Stimulated activated CD4-positive, alpha-beta T cell treated with anti-CD3 and anti-CD28 coated beads, Interleukin-1b, Interleukin-23, amount 100 ng/mL, for 48 hours (primary cell): ENCODE measurements at places on chromosomes 3 and 15.

DNA sequence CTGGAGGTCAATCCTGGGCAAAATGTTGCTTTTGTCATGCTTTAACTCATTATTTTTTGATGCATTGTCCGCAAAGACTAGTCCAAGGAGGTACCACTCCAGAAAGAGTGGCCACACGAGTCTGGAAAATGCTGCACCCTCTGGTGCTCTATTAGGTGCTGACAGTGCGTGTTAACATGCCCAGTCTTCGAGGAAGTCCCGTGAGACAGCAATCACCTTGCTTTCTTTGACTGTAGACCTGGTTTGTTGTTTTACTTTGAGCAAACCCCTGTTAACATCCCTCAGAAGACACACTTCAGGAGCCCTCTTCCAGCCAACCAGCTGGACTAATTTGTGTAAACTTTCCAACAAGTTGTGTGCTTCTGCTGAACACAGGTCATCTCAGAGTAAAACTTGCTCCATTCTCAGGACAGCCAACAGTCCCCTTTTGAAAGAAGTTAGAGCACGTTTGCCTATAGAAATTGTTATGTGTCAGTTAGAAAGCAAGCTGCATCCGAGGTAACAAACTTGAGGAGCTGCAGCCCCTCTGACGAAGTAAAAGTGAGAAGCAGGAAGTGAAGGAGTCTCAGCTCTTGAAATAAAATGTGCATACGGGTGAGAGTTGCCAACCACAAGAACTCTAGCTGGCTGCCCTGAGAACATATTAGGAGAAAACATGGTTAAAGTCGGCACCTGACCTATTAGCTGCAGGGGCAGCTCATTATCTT is 205.0 kb downstream of the LPP start:
- peak; percentile 22 for DNase-seq

- peak; percentile 81 for DNase-seq
These were observed 103.7 kb downstream of the FRMD4B start for GRCh38 chr3:69282181-69282580.

DNA sequence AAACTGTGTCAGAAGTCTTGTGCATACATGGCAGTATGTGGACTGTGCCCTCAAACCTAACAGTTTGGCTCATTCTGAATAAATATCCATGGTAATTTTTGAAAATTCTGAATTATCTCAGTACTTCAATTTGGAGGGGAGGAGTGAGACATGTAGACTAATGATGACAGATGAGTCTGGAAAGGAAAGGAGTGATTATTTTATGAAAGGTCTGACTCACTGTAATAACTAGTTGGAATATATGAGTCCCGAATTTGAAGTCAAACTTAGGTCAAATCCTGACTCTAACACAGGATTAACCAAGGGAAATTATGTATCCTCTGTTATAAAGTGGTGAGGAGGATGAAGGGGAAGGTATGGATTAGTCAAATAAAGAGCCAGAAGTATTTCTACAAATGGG is 38.6 kb downstream of the SUCNR1 start:
- no peak for DNase-seq

- no peak for DNase-seq
These were observed 33.5 kb downstream of the TUSC7 start for GRCh38 chr3:116743062-116743461.

DNA sequence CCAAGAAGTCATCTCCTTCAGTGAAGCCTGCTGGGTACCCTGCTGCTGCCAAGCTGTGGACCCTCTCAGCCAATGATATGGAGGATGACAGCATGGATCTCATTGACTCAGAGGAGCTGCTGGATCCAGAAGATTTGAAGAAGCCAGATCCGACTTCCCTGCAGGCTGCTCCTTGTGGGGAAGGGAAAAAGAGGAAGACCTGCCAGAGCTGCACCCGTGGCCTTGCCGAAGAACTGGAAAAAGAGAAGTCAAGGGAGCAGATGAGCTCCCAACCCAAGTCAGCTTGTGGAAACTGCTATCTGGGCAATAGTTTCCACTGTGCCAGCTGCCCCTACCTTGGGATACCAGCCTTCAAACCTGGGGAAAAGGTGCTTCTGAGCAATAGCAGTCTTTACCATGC is 13.7 kb upstream of the ANP32A start:
- no peak for DNase-seq

GRCh38 chr3:32460031-32460749 is 42.5 kb downstream of the CMTM6 start:
- peak; percentile 74 for DNase-seq

GRCh38 chr3:175246766-175247165 is 387.6 kb downstream of the NAALADL2 start:
- no peak for DNase-seq

GRCh38 chr15:37537802-37538201 is 396.6 kb upstream of the TMCO5A start:
- no peak for DNase-seq

DNA sequence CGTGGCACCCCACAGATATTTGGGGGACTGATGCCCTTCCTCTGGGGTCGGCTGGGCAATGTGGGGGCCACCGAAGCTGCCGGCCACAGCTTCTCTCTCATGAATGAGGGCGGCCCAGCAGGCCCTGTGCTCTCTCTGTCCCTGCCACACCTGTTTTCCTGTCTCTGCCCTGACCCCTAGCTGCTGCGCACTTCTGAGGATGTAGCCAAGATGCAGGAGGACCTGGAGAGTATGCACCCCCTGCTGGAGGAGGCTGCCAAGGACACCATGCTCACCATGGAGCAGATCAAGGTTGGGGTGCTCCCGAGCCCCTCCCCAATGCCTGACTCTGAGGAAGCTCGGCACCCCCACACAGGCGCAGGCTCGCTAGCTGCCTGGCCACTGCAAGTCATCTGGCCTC is 59.7 kb downstream of the SEMA3G start:
- DNase-seq = peak; percentile 29

GRCh38 chr3:54374214-54374852 is 252.0 kb downstream of the CACNA2D3 start:
- peak; percentile 12 for DNase-seq

DNA sequence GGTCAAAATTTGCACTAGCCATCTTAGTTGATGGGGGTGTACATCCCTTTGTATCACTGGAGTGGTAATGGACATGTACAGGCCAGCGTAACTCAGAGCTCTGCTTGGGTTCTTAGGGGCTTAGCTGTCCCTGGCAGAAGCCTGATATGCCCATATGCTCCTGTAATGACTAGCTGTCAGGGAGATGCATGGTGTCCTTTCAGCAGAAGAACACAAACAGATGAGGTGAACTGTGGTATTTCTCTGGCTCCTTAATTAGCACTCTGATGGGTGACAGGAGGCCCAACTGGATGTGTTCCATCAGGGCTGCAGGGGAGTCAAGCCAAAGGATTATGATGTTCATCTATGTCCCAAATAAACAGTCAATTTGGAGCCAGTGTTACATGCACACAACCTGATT is 774.5 kb downstream of the AGBL1 start:
- DNase-seq = no peak

GRCh38 chr3:141178551-141178950 is 53.1 kb upstream of the PXYLP1 start:
- no peak for DNase-seq

DNA sequence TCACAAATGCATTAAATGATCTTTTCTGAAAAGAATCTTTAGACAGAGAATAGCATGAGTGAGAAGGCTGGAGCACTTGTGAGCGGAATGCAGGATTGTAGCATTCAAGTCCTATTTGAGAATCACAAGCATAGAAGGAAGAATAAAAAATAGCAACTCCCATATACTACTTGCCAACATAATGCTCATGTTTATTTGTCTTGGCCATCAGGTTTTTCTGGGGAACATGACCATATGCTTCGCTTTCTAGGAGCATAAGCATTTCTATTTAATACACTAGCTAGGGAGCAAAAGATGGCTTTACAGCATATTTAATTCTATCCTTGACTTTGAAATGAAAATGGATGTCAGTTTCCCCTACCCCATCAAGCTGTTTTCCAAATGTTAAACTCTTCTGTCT is 170.3 kb upstream of the MITF start:
- no peak for DNase-seq

GRCh38 chr3:168248383-168249204 is 152.9 kb upstream of the GOLIM4 start:
- DNase-seq = no peak

DNA sequence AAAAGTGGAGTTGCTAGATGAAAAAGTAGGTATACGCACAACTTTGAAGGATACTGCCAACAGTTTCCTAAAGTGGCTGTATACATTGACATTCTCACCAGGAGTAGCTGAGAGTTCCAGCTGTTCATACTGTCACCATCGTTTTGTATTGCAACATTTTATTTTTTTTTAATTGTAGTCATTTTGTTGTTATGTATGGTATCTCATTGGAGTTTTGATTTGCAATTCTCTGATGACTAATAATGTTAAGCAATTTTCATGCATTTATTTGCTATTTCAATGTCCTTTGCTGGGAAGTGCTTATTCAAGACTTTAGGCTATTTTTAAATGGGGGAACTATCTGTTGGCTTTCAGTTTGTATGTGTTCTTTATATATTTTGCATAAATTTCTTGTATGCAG is 185.1 kb upstream of the TGFBR2 start:
- DNase-seq = no peak

- DNase-seq = peak; percentile 40
These were observed 15.5 kb downstream of the TBC1D2B start for GRCh38 chr15:78061963-78062427.

GRCh38 chr15:96267463-96267862 is 63.0 kb upstream of the NR2F2 start:
- no peak for DNase-seq
